ENCODE measurements at places on chromosomes 1 and 21.

- DNase-seq: no peak
These were observed 74.4 kb upstream of the HSD17B7 start for GRCh38 chr1:162716123-162716522.

DNA sequence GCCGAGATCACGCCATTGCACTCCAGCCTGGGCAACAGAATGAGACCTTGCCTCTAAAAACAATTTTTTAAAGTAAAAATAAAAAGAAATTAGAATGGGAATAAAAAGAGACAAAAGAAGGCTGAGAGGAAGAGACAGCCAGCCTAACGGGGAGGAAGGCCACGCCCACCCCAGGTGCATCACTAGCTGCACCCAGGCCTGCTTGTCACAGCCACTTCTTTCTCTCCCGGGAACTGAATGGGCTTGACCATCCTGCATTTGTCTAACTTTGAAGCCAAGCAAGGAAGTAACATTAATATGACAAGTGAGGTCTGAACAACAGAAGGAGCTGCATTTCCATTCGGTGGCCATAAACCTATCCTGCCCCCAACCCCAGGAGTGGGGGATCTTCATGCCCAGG is 20.8 kb upstream of the EFNA1 start:
- no peak for DNase-seq

DNA sequence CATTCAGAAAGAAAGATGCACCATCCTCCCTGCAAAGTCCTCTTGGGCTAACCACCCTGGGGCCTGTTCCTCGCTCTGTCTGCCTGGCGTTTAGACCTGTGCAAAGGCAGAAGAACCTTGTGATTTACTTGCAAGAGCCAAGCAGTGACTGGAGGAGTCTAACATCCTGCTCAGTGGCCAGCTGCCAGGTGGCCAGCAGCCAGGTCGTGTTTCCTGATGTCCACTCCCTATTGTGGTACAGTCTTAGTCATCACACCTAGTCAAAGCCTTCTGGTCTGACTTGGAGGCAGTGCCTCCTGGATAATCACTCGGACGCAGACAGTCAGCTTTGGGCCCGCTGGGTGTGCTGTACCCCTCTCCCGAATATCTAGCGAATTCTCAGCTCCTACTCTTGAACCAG is 118.1 kb downstream of the PGBD5 start:
- DNase-seq: peak; percentile 100

DNA sequence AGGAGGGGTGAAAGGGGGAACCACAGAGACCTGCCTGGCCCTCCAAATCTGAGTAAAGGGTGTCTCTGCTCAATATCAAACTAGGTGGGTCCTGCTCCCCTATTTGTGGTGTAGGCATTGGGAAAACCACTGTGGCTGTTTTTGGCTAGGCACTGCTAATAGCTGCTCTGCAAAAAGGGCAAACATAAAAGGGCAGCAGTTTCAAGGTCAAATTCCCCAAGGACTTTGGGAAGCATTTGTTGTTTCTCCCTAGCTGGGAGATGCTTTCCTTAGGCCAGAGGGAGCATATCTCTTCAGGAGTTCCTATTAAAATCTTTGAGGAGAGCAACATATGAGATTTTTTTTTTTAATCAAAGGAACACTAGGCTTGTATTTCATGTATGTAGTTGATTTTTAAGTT is 2.4 kb downstream of the C1orf162 start:
- no peak for DNase-seq

GRCh38 chr1:51453010-51453409 is 66.1 kb downstream of the EPS15 start:
- DNase-seq: no peak

DNA sequence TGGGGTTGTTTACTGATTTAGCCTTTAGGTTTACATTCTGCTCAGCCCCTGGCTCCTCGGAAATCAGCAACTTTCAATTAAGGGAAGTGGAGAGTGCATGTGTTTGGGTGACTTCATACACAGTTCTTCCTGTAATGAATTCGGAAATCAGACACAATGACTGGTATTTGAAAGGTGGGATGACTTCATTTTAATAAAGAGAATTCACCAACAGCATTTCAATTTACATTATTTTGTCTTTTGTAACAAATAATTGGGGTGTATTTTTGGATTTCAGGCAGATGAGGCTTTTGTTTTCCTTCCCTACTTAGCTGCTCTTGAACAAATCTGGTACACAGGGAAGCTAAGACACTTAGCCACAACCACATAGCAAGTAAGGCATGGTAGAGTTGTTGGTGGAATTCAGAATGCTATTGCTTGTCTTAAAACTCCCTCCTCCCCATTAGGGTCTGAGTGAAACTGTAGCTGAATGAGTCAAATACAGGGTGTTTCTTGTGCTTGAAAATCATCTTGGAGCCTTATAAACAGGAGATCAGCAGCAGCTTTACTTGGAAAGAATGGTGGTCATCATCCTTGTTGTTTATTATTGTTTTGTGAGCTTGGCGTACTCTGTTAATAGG is 917 bp downstream of the STX12 start:
- peak; percentile 4 for DNase-seq

All from MCF 10A (cell line).